ENCODE measurements at places on chromosomes 7 and 10. TPM values are rescaled to one million over a fixed set of nuclear protein-coding genes. Genes with fewer than 3 reads are reported as not detected.

The NRG3 gene
- total RNA-seq: not detected

DNA sequence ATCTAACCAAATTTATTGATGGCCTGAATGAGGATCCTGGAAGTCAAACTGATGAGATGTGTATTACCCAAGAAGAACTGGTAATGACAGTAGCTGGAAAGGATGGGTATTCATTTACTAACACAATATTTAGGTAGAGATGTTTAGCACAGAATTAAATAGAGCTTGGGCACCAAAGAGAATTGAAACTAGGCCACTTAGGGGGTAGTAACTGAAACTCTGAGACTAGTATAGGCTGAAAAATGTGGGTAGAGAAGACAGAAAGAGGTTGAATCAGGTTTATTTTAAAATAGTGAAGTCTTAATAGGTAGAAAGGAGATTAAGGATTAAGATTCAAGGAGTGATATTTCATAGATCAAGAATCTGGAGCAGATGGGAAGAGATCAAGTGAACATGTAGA is 155.8 kb downstream of the MLLT10 start:
- no peak for DNase-seq

- no peak for DNase-seq
These were observed 30.2 kb downstream of the COBL start for GRCh38 chr7:51286401-51286800.

- DNase-seq: no peak
These were observed 127.4 kb downstream of the TRRAP start for GRCh38 chr7:99005776-99006175.

DNA sequence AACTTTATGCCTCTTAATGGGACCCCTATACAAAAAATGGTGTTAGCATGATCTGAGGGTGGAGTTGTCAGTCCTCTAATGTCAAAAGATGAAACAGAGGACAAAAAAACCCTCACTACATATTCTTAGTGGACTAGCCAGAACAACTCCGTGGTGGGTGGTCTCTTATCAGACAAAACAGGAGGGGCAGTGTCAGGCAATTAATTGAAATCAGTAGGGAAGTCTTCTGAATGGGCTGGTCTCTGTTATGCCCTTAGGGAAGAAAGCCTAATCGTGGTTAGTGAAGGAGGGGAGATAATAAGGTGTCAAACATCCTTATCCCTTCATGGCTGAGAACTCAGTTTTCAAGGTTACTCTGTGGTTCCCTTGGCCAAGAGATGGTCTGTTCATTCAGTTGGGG is 909.4 kb downstream of the GRID1 start:
- DNase-seq: no peak

DNA sequence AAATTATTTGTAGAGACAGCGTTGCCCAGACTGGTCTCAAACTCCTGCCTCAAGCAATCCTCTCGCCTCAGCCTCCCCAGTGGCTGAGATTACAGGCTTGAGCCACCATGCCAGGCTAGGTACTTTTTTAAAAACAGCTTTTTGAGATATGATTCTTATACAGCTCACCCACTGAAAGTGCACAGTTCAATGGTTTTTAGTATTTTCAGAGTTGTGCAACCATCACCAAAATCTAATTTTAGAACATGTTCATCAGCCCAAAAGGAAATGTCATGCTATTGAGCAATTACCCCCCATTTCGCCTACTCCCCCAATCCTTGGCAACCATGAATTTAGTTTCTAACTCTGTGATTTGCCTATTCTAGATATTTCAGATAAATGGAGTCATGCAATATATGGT is 73.7 kb downstream of the EVX1 start:
- no peak for DNase-seq

- no peak for DNase-seq
These were observed 1.3 kb upstream of the CPA1 start for GRCh38 chr7:130379019-130379418.

The IKZF1 gene
- total RNA-seq: not detected

The VSTM2A gene
- not detected for total RNA-seq

DNA sequence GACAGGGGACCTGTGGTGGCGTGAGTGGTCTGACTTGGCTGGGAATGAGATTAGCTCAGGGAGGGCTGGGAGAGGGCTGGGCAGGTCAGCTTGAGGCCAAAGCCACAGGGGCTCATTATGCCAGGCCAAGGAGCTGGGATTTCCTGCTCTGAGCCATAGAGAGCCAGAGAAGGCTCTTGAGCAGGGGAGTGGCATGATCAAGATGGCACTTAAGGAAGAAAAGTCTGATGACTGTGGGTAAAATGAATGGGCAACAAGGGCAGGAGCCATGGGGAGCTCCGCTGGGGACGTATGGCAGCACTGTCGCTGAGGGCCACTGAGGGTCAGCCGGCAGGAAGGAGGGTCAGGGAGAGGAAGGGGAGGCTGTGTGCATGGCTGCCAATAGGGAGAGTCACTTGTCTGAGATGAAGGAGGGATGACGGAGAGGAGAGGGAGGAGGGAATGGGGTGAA is 5.8 kb downstream of the ANTXRL start:
- DNase-seq: no peak

Data from PC-3 (cell line).